H4 (cell line): ENCODE measurements at places on chromosomes 7 and 10.
A peak's percentile ranks its signal among the peaks of the same experiment; 100 is the strongest.

DNA sequence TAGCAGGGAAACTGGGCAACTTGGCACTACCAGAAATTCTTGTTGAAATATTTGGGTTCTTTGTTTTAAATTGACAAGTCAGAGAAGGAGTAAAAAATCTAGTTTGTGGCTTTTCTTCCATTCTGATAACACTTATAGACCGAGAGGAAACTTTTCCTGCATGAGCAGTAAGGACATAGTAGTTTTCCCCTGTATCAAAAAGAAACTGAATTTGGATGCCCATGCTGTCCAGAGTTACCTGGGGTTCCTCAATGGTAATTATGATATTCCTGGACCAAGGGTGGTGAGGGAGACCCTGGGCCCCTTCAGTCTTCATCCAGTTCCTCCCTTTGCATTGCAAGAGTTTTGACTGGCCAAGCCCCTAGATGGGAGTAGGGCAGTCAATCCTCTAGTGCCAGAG is 19.9 kb upstream of the STEAP2 start:
- DNase-seq, result no peak

GRCh38 chr7:46489106-46489505 is 568.0 kb upstream of the IGFBP3 start:
- DNase-seq, result no peak

GRCh38 chr7:24411226-24411625 is 127.2 kb downstream of the NPY start:
- DNase-seq, result no peak

- no peak for DNase-seq
Measured at GRCh38 chr7:36011588-36011965, 141.5 kb upstream of the EEPD1 start.

DNA sequence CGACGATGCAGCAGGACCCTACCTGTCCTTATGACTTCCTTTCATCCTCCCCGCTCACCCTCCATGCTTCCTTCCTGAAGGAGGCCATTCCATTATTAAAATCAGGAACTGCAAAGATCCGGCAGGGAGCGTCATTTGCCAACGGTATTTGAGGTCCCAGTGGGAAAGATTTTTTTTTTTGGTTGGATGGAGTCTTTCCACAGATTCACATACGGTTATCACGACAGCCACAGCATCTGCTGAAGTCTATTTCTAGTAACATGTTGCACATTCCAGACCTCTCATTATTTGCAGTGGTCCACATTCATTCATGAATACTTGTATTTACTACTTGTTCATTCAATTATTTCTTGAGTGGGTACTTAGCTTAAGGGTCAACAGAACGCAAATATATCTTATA is 94.7 kb upstream of the LYZL2 start:
- DNase-seq, result no peak

DNA sequence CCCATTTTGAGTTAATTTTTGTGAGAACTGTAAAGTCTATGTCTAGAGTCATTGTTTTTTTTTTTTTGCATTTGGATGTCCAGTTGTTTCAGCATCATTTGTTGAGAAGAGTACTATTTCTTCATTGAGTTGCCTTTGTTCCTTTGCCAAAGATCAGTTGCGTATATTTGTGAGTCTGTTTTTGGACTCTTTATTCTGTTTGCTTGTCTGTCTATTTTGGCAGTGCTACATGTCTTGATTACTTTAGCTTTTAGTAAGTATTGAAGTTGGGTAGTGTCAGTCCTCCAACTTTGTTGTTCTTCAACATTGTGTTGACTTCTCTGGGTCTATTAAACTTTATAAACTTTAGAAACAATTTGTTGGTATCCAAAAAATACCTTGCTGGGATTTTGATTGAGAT is 31.6 kb downstream of the CCDC7 start:
- no peak for DNase-seq

GRCh38 chr7:47489624-47490023 is 92.3 kb downstream of the TNS3 start:
- DNase-seq, result no peak

DNA sequence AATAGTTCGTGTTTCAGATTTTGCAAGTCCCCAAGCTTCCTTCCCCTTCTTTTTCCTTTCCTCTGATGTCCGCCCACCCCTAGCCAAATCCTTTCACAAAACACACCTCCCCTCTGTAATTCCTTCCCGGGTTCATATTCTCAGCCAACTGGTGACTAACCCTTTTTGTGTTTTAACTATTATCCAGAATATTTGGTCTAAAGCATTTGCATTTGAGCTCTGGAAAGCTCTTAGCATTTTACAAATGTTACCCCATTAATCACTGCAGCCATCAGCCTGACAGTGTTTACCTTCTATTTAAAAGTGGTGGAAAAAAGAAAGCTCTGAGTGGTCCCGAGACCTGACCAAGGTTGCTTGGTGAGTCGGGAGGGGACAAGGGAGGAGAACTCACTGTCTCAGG is 139.0 kb downstream of the CREB5 start:
- peak; percentile 76 for DNase-seq

GRCh38 chr10:14466257-14466656 is 135.5 kb upstream of the FRMD4A start:
- DNase-seq, result no peak

DNA sequence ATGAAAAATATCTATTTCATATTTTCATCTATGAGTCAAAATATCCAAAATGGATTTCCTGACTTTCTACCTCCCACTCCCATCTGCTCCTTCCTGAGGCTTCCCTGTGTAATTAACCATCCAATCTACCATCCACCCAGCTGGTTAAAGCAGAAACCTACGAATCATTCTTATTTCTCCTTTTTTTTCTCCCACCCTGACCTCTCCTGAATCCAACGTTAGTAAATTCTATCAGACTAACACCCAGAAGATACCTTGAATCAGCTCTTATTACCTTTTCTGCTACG is 3.7 kb upstream of the LIPF start:
- DNase-seq, result no peak

DNA sequence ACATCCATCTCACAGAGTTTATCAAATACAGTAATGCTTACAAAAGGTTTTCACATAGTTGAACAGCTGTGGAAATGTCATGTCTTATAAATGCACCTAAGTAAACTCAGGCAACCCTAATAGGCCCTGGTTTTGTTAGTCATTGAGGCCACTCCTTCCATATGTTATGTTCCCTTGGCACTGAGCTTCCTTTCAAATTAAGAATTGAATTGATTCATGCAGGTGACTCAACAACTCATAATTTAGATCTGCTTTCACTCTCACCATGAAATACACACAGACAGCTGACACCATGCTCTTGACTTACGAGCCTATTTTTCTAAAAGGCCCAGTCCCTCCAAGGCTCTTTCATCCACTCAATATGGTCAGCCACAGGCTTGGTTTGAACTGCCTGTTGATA is 476.9 kb downstream of the KCNMA1 start:
- peak; percentile 38 for DNase-seq

GRCh38 chr10:88262591-88263234 is 320.4 kb downstream of the RNLS start:
- no peak for DNase-seq
